ENCODE measurements at places on chromosomes 2 and 18.

DNA sequence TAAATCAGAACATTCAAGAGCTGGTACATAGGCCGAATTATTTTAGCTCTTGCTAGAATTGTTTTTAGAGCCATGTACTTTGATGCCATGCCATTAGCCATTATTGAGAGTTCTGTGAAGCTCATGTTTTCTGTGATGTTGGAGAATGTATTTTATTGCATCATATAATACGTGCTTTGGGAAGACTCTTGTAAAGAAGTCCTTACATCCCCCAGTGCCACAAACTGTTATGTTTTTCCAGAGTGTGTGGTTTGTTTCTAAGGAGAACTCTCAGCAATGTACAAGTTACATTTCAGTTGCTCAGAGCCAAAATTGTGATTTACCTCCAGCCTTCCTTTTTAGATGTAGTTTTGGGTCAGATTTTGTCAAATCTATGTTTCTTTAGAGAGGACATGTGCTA lies 148.6 kb downstream of the HAUS1 start:
- no peak for DNase-seq

DNA sequence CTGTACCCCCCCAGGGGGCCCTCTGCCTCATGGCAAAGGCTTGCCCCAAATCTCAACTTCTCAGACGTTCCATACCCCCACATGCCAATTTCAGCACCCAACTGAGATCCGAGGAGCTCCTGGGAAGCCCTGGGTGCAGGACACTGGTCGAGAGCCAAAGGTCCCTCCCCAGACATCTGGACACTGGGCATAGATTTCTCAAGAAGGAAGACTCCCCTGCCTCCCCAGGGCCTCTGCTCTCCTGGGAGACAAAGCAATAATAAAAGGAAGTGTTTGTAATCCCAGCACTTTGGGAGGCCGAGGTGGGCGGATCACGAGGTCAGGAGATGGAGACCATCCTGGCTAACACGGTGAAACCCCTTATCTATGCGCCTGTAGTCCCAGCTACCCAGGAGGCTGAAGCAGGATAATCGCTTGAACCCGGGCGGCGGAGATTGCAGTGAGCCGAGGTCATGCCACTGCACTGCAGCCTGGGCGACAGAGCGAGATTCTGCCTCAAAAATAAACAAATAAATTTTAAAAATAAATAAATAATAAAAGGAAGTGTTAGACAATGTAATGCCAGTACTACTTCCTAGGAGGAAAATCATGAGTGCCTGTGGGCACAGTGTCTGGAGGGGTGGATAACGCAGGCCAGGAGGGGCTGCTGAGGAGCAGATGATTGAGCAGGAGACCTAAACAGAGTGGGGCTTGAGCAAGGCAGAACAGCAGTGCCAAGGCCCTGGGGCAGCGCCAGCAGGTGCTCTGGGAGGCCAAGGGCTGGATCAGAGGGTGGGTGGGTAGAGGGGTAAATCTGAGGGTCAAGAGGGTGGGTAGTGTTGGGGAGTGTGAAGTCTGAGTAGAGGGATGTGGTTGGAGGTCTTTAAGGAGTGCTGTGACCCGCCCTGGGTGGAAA lies 4.0 kb downstream of the ALPP start:
- no peak for DNase-seq

DNA sequence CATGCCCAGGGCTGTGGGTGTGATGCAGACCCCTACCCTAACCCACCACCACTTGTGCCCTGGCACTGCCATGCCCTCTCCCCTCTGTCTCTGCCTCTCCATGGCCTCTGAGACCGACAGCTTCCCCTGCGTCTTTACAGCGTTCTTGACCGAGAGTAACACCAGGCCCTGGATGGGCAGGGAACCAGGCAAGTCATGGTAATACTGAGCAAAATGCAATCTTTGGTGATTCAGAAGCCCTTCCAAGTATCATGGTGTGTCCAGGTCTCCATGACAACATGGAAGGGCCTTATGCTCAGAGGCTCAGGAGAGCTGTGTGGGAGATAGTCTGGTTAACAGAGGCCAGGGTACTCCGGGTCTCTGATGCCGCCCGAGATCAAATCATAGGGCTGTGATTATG lies 176.1 kb downstream of the KLHL29 start:
- no peak for DNase-seq

DNA sequence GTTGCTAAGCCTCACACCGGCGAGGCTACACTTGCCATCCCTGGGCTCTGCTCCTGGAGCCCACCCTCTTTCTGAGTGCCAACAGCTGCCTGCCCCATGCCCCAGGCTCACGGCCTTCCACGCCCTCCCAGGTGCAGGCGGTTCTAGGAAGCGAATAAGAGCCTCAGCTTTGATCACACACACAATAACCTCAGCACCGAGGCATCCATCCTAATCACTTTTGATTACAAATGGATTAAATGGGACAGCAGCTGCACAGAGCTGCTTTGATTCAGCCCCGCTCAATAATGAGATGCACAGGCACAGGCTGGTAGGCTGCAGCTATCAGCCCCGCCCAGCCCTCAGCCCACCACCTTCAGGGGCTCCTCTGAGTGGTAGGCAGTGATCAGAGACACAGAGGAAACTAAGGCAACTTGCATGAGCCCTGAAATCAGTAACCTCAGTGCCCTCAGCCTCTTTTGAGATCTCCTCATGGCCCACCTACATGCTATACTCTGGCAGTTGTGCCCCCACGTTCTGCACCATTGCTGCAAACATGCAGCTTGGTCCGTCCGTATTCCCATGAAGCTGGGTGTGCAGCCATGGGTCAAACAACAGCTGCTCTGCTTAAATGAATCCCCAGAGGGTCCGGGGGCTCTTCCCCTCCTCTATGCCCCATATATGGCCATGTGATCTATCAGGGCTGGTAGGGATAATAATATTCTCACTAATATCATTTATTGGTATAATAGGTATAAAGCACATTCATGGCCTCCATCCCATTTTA lies 171.4 kb downstream of the SETBP1 start:
- no peak for DNase-seq
